Activated gamma-delta T cell (primary cell): ENCODE measurements at places on chromosomes 1 and 21.
A peak's percentile ranks its signal among the peaks of the same experiment; 100 is the strongest.

GRCh38 chr21:32349333-32349944 is 43.4 kb downstream of the URB1 start:
- no peak for DNase-seq

DNA sequence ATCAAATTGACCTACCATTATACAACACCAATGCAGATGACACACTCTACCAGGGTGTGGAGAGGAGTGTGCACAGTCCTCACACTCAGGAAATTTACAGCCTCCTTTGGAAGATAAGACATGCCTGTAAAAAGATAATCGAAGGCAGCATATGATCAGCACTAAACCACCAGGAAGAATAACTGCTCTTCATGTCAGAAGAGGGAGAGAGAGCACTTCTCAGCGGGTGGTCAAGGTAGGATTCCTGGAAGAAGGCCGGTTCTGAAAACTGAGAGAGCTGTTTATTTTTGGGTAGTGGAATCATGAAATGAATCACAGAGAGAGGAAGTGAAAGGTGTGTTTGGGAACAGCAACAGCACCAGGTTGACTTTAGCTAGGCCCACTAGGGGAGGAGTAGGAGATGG is 14.0 kb upstream of the ZNF697 start:
- no peak for DNase-seq

DNA sequence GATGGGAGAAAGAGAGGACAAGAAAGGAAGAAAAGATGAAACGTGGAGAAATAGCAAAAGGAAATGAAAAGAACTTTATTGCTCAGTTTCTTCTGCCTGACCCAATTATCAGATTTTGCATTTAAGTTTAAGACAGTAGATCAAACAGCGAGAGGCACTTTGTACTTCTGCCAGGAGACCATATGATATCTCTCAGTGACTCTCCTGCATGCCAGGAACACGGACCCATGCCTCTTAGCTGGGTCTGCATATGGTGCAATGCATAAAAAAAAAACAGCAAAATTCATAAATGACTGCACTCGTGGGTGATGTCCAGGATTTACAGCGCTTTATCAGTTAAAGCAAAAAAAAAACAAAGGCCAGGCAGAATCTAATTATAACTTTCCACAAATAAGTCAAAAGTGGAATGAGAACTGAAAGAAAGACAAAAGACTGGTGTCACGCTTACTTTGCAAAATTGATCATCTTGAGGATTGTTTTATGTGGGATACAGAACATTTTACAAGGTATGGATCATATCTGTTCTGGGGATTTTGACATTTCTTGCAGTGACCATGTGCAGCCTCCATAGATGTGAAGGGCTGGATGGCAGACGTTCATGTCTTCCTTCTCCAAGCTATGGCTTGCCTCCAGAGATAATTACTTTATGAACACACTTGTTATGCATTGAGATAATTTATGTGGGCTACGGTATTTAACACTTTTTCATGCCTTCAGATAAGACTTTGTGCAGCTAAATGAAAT is 79.5 kb downstream of the RUNX1 start:
- no peak for DNase-seq

- no peak for DNase-seq
Measured at GRCh38 chr1:235130766-235131270, 2.2 kb upstream of the TOMM20 start.

GRCh38 chr1:247576514-247576913 is 11.6 kb upstream of the OR2G2 start:
- no peak for DNase-seq

DNA sequence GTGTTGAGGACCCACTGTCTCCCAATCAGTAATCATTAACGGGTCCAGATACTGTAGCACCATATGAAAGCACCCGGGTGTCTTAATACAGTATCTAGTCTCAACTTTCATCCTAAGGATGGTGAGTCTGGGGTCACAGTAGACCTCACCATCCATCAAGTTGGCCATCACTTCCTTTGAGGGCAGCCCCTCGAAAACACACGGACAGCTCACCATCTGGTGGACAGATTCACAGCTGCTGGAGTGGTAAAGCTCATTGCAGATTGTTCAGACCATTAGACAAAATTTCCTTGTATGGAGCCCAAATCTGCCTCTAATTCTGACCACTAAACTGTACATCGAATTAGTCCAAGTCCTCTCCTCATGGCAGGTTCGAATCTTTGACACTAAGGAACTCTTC is 123.1 kb downstream of the PGBD5 start:
- no peak for DNase-seq

DNA sequence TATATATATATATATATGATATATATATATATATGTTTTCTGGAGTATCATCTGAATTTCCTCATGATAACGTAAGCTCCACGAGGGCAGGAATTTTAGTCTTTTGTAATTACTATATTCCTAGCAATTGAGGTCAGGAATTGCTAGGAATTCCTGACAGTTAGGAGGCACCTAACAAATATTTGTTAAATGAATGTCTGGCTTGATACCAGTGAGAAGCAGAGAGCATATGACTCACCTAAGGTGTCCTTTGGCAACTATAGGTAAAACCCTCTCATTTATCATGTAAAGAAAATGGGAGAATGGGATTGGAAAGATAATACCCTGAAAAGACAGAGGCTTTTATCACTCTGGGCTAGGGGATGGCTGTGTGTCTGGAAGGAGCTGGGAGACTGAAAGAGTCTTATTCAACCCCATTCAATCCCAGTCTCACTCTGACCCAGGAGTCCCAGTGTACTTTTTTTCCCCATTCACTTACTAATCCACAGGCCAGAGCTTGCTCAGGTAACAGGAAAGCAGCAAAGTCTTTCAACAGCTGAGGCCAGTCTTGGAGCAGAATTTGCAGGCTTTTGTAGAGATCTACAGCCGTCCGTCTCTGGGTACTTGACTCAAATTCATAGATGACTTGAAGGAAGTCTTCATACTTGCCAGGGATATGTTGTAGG is 71.2 kb downstream of the DAP3 start:
- DNase-seq = no peak

GRCh38 chr1:15345705-15346345 is 63.9 kb upstream of the EFHD2 start:
- peak; percentile 59 for DNase-seq

DNA sequence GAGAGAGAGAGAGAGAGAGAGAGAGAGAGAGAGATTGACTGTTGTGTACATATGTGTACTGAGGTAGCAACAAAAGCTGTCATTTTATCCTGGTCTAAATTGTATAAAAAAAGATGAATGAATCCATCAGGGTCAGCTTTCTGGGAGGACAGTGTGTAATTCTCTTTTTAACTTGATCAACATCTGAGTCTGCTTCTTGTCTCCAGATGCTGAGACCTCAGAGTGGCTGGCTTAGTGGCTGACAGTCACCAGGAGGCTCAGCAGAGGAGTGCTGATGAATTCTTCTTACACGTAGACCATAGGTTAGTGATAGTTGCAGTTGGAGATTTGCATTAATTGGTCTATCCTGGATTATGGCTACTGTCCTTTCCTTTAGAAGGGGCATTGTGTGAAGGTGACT is 28.5 kb upstream of the PLXNA2 start:
- no peak for DNase-seq

GRCh38 chr1:38585971-38586370 is 273.6 kb downstream of the RRAGC start:
- DNase-seq = no peak

- no peak for DNase-seq
Measured at GRCh38 chr1:230371923-230372703, 54.0 kb downstream of the PGBD5 start.

- DNase-seq = no peak
Measured at GRCh38 chr1:32742956-32743355, 40.4 kb upstream of the SYNC start.

GRCh38 chr1:113036639-113037321 is 36.2 kb upstream of the LRIG2 start:
- DNase-seq = no peak

GRCh38 chr1:99662539-99663080 is 16.7 kb downstream of the PALMD start:
- DNase-seq = no peak

DNA sequence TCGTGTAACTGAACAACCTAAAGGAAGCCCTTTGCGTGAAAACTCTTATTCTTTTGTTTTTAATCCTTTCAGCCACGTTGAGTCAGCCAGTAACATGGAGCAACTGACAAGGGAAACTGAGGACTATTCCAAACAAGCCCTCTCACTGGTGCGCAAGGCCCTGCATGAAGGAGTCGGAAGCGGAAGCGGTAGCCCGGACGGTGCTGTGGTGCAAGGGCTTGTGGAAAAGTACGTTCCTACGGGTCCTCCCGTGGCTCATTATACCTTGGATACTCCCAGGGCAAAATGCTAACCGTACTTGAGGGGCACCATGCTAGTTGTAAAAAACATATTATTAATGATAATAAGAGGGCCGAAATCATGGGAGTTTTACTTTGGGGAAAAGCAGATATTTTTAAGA is 49.4 kb downstream of the LAMC2 start:
- DNase-seq = no peak

GRCh38 chr1:21659099-21659923 is 9.8 kb downstream of the RAP1GAP start:
- DNase-seq = peak; percentile 67

DNA sequence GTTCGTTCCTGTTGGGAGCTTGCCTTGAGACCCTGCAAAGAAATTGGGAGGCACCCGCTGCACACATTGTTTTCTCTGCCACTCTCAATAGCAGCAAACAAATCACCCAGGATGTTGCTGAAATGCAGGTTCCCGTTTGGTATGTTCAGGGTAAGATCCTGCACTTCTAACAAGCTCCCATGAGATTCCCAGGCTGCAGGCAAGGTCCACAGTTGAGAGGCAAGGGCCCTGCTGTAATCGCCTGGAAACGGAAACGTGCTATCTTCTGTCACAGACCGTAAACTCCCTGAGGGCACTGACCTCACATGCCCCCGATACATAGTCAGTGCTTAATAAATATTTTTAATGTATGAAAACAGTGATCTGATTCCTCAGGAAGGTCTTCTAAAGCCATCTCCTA is 37.8 kb downstream of the XCL1 start:
- no peak for DNase-seq

- no peak for DNase-seq
Measured at GRCh38 chr1:91775227-91775626, 110.7 kb downstream of the TGFBR3 start.

GRCh38 chr1:241157435-241157834 is 199.6 kb downstream of the RGS7 start:
- no peak for DNase-seq

GRCh38 chr1:217133958-217134856 is 411.0 kb upstream of the ESRRG start:
- DNase-seq = no peak

DNA sequence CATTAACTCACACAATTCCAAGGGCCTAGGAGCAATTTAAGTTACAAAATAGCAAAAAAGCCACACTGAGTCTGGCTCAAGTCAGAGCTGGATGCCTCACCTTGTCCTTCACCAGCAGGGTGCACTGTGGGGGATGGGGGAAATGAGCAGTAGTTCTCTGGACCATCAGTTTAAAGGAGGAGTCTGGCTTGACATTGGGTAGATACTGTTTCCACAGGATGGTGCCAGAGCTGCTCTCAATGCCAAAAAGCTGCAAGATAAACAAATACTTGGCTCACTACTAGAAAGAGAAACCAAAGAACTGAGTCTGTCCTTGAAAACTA is 18.8 kb downstream of the EMC1 start:
- DNase-seq = no peak

GRCh38 chr1:161497961-161498360 is 7.3 kb upstream of the FCGR2A start:
- DNase-seq = no peak

DNA sequence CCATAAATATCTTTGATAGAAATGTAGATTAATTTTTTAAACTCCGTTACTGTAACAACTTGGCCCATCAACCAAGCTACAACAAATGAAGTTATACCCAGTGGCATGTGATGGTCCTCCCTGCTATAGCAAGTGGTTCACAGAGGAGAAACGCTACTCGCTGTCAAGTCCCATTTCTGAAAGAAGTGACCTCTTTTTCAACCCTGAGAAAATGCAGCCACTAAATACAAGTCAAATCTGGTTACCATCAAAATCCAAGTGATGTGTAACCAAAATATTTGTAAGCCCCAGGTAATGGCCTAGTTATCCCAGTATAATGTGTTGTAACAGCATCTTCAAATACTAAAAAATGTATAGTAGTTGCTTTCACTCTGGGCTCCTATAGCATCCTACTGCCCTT is 151.8 kb downstream of the MIS18A start:
- no peak for DNase-seq

DNA sequence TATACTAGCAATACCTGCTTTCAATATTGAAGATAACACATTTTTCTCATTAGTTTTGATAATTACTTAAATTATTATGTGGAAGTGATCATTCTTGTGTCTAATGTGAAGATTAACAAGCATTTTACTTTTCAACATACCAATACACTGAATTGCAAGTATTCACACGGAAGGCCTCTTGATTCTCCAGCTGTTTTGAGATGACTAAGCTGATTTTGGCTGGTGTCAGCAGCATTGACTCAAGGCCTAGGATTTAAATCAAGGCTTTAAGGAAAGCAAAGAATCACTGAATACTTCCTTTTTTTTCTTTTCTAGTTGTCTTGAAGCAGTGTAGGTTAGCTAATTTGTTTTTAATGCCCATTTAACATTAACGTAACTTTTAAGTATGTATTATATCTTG is 373.7 kb downstream of the SRGAP2C start:
- no peak for DNase-seq

GRCh38 chr1:183646776-183647175 is 6.3 kb downstream of the APOBEC4 start:
- no peak for DNase-seq

- DNase-seq = no peak
Measured at GRCh38 chr1:246709835-246710234, 14.4 kb upstream of the SCCPDH start.

- no peak for DNase-seq
Measured at GRCh38 chr1:23424293-23425192, at the start of gene TCEA3. Gene TCEA3 (minus strand): TSS chr1:23424748. CDS start chr1:23424633, 115 bp downstream.

DNA sequence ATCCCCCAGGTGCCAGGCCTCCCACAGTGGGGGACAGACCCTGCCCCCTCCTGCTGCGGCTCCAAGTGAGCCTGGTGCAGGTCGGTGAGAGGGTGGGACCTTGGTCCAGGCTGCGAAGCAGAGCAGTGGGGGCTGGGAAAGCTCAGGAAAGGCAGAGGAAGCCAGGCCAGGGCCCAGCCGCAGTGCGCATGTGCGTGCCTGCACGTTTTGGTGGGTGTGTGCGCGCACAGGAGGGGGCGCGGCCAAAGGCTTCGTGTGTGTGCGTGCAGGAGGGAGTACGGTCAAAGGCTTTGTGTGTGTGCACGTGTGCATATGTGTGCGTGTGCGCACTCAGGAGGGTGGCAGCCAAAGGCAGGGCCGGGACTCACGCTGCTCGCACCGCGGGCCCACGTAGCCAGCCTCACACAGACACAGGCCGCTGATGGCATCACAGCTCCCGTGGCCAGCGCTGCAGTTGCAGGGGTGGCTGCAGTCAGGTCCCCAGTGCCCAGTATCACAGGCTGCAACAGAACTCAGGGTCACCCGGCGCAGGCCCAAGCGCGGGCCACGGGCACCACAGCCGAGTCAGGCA is 45.9 kb downstream of the ARHGEF16 start:
- no peak for DNase-seq

DNA sequence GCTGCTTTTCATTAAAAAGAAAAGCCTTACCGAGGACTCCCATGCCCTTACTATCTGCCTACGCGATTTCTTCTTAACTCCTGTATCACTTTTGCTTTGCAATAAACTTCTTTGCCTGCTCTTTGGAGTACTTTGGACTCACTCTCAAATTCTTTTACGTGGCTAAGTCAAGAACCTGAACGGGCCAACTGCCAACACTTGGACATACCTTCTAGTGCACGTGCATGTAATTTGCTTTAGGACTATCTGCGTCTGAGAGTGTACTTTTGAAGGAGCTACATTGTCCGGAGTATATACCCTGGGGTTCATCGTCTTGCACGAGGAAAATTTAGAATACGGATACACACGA is 3.6 kb upstream of the OTUD3 start:
- no peak for DNase-seq
